ENCODE measurements at places on chromosomes 1 and 21.

DNA sequence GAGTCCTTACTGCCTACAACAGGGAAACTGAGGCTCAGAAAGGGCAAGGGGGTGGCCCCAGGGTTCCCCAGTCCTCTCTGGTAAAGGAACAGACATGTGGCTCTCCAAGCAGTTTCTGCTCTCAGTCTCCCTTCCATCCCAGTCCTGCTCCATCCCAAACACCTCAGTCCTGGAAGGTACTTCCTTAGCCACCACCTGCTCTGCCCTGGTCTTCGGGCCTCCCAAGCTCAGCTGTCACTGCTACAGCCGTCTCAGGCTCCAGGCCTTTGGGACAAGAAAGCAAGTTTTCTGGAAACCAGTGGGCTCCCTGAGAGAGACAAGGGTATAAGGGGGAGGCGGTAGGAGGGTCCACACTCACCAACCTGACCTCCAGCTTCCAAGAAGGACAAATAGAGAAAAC lies 23.1 kb upstream of the ADGRB2 start:
- DNase-seq, result no peak

GRCh38 chr1:230414102-230414501 lies 12.0 kb downstream of the PGBD5 start:
- no peak for DNase-seq

DNA sequence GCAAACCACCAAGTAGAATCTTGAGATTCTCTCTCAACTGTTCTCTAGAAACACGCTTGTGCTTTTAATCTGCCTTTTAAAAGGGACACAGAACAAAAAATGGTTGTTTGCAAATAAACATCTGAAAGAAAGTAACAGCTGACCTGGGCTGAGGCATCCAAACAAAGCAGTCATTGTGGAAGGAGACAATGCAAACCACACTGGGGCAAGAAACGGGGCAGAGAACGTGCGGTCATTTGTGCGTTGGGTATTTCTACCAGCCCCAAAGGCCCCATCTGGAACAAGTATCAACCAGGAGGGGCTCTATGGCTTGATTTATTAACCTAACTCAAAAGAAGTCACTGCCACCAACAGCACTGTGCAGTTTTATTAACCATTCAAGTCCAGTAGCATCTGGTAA lies 6.0 kb downstream of the STMN1 start:
- DNase-seq, result no peak

DNA sequence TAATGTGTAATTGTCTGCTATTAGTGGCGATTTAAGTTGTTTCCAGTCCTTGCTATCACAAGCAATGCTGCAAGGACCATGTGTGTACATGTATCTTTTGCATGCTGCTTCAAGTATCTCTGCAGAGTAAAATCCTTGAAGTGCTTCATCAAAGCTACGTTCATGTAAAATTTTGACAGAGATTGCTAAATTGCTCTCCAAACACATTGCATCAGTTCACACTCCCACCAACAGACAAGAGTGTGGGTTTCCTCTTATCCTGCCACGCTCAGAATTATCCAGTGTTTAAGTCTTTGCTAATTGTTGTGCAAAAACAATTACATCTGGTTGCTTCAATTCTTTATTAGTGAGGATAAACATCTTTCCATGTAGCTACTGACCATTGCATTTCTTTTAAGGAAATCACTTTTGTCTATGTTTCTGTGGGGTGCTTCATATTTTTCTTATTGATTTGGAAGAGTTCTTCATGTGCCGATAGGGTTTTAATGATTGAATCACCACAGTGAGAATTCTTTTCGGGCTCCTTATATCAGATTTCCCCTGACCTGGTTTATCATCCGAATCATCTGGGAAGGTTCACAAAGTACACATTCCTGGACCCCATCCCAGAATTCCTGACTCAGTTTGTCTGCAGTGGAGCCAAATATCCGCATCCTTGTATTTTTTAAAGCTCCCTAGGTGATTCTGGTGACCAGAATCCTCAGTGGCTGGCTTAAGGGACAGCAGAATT lies 56.3 kb upstream of the GALNT2 start:
- DNase-seq, result no peak

GRCh38 chr1:113207019-113207418 lies 134.0 kb downstream of the LRIG2 start:
- DNase-seq, result no peak

GRCh38 chr1:183210681-183211080 lies 24.6 kb downstream of the LAMC2 start:
- no peak for DNase-seq

- no peak for DNase-seq
These were observed 21.5 kb downstream of the ABCB10 start for GRCh38 chr1:229536982-229537381.

Data from stimulated activated CD4-positive, alpha-beta T cell treated with anti-CD3 and anti-CD28 coated beads, Interleukin-12 subunit alpha, Interleukin-12 subunit beta, amount 100 ng/mL, for 24 hours (primary cell).